ENCODE measurements at places on chromosomes 5 and 9. TPM values are rescaled to one million over a fixed set of nuclear protein-coding genes. Genes with fewer than 3 reads are reported as not detected.

- no peaks in the 10 kb centered on the region for H3K27me3 ChIP-seq
- H3K27ac ChIP-seq: no peak overlapping the region
- no peaks in the 10 kb centered on the region for H3K36me3 ChIP-seq
These were observed 603.0 kb downstream of the KCTD16 start for GRCh38 chr5:144773628-144774027.

GRCh38 chr5:138545919-138546562 is 3.0 kb upstream of the ETF1 start:
- H3K4me1 ChIP-seq: peaks cover 47% of the 10 kb centered on the region
- H3K4me3 ChIP-seq: no peak overlapping the region
- no peaks in the 10 kb centered on the region for H3K27me3 ChIP-seq
- H3K36me3 ChIP-seq: no peaks in the 10 kb centered on the region
- DNase-seq: no peak

- no peaks in the 10 kb centered on the region for H3K36me3 ChIP-seq
- no peak overlapping the region for H3K27ac ChIP-seq
- no peaks in the 10 kb centered on the region for H3K4me1 ChIP-seq
- no peak for DNase-seq
- H3K27me3 ChIP-seq: peaks cover 22% of the 10 kb centered on the region
These were observed 49.6 kb upstream of the CPLX2 start for GRCh38 chr5:175821790-175822211.

Gene DNAJC21
- polyA plus RNA-seq: 19.6 TPM

DNA sequence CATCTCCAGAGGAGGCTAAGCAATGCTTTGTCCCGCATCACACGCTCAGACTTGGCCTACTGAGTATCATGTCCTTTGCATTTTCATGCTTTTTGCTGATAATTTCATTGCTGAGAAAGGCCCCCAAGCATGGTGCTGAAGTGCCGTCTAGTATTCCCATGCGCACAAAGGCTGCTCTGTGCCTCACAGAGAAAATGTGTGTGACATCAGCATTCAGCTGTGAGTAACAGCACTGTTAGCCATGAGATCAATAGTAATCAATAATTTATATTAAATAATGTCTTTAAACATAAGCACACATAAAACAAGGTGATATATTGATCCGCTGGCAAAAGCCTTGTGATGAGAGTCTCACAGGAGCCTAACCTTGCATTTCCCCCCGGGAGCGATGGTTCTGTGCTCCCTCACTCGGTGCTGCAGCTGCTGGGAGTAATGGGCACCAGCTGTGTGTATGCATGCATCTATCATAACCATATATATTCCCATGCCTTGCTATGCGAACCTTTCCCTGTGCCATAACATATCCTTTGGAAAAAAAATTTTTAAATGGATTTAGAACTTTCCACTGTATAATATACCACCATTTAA is 50.4 kb upstream of the RNF130 start:
- H3K4me3 ChIP-seq: no peak overlapping the region
- peaks cover 22% of the 10 kb centered on the region for H3K27me3 ChIP-seq
- H3K27ac ChIP-seq: no peak overlapping the region
- H3K4me1 ChIP-seq: no peaks in the 10 kb centered on the region
- DNase-seq: no peak
- H3K36me3 ChIP-seq: no peaks in the 10 kb centered on the region

DNA sequence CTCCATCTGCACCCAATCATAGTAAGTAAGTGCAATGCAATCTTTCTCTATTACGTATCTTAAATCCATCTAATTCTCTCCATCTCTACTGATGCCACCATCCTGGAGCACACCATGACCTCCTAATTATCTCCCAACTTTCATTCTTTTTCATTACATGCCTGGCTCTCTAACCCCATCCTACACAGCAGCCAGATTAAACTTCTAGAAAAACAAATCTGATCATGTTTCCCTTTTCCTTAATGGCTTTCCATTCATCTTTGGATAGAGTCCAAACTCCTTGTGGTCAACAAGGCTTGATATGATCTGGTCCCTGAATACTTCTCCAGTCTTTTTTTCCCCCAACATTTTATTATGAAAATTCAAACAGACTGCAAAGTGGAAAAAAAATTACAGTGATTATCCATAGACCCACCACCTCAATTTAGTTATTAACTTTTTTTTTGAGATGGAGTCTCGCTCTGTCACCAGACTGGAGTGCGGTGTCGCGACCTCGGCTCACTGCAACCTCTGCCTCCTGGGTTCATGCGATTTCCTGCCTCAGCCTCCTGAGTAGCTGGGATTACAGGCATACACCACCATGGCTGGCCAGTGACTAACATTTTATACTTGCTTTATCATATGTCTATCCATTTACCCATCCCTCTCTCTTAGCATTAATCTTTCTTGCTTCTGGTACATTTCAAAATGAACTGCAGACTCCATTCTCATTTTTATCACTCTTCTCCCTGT is 5.2 kb downstream of the PPP2R2B start:
- peaks cover 27% of the 10 kb centered on the region for H3K27me3 ChIP-seq
- no peak overlapping the region for H3K4me3 ChIP-seq
- no peak overlapping the region for H3K27ac ChIP-seq
- H3K36me3 ChIP-seq: no peaks in the 10 kb centered on the region
- H3K4me1 ChIP-seq: peaks cover 11% of the 10 kb centered on the region

- no peaks in the 10 kb centered on the region for H3K4me1 ChIP-seq
- DNase-seq: no peak
- H3K27ac ChIP-seq: no peak overlapping the region
- H3K4me3 ChIP-seq: no peak overlapping the region
- peaks cover 39% of the 10 kb centered on the region for H3K27me3 ChIP-seq
These were observed 48.6 kb upstream of the SH3PXD2B start for GRCh38 chr5:172502969-172503368.

All from naive B cell (primary cell).